Fibroblast of skin of left biceps (primary cell): ENCODE measurements at places on chromosomes 2 and 18.
A peak's percentile ranks its signal among the peaks of the same experiment; 100 is the strongest.

DNA sequence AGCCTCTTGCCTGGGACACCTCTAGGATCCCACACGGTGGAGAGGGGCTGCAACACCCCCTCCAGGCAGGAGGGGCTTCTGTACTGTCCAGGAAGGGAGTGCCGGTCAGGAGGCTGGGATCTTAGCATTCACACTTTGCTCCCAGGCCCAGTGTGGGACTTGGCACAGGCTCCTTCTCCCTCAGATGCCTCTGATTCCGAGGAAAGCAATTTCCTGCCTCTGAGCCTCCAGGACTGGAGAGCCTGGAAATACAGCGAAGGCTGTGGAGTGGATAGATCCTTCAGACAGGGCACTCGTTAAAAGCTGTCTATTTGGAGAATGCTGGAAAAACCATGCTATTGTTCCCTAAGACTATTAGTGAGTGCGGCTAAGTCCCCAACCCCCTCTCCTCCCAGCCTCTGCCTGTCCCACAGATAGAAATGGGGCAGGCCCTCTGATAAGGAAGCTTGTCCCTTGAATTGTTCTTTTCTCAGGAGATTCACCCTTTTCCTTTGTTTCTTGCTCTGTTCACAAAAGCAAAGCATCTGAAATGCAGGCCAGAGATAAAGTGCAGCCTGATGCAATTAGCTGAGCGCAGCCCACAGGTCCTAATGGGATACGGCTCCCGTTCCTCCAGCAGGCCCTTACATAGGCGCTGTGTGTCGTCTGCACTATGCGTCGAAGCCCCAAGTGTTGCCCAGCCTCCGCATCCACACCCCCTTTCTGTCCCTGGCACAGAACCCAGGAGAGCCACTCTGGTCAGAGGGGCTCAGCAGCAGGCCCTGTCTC, 252.2 kb downstream of the KLHL29 start:
- peak; percentile 65 for DNase-seq

DNA sequence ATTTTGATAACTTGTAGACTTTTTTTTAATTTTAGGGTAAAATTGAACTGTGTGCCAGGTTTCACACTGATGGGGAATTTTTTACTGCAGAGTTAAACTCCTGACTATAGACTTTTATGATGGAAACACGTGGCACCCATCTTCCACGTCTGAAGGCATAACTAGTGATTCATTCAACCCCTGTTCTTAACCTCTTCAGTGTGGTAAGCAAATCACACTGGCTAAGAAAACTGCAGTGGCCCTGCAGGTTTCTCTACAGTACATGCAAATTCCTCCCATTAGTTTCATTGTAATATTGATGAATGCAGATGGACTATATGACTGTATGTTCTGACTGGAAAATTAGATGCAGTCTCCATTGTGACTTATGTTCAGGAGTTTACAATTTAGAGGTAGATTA, 47.2 kb downstream of the SMAD4 start:
- no peak for DNase-seq

DNA sequence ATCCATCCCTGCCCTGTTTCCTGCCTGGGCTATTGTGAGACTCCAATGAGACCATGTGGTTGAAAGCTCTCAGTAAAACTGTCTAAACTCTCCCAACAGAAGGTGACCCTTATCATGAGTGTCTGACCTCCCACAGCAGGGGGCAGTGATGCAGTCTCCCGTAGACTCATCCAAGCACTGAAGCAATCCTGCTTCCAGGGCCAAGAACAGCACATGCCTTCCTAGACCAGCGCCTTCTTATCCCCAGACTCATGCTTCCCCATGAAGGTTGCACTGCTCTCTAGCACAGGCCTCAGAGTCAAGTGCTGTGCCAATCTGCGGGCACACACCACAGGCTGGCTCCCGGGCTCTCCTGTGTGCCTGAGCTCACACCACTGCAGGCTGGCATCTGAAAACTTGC, 112.3 kb downstream of the TNS1 start:
- DNase-seq = no peak

GRCh38 chr18:23121133-23121532, 14.2 kb upstream of the CABLES1 start:
- no peak for DNase-seq

GRCh38 chr2:241199286-241199685, 10.8 kb downstream of the ANO7 start:
- DNase-seq = no peak

- no peak for DNase-seq
Observed at GRCh38 chr2:162013514-162014475, 60.2 kb downstream of the DPP4 start.

- DNase-seq = no peak
Observed at GRCh38 chr2:168097431-168097830, 150.0 kb downstream of the STK39 start.

- peak; percentile 82 for DNase-seq
Observed at GRCh38 chr2:54572262-54572635, 116.1 kb downstream of the SPTBN1 start.

DNA sequence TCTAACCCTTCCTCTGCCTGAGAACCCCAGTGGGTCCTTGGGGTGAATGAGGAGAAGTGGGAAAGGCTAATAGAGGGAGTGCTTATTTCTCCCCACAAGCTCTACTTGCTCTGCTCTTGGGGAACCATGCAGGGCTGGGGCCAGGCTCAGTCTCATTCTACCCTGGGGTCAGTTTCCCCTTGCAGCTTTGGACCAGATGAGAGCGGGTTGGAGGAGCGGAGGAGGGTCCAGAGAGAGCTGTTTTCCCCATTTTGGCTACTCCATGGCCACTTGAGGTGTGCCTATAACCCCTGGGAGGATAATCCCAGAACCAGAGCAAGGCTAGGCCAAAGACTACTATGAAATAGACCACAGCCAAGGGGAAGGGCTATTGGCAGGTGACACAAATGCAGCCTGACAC, 29.6 kb downstream of the PLB1 start:
- DNase-seq = no peak

DNA sequence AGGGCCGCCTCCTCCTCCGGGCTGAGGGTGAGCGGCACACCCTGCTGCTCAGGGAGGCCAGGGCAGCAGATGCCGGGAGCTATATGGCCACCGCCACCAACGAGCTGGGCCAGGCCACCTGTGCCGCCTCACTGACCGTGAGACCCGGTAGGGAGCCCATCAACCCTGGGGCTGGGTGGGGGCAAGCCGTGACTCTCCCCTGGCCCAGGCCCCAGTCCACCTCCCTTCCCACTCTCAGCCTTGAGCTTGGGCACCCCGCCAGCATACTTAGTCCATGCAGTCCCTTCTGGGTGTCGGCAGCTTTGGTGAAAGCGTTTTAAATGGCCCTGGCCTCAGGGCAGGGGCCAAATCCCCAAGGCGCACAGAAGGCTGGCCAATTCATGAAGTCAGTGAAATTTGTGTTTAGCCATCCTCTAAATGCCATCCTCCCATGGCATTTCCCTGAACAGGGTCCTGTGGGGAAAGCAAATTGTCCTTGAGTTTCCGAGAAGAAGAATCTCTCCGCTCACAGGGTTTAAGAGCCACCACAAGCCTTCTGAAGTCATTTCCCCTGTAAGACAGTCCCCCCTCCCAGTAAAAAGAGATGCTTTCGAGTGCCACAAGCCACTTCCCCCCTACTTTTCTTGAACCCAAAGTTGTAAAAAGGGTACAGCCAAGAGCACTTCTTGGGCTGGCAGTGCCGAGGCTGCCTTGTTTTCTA, 17.2 kb downstream of the SPEG start:
- DNase-seq = no peak
